ENCODE measurements at places on chromosomes 2 and 18.

DNA sequence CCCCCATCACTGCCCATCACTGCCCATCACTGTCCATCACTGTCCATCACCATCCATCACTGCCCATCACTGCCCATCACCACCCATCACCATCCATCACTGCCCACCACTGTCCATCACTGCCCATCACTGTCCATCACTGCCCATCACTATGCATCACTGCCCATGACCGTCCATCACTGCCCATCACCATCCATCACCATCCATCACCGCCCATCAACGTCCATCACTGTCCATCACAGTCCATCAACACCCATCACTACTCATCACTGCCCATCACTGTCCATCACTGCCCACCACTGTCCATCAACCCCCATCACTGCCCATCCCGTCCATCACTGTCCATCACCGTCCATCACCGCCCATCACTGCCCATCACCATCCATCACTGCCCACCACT is 57.8 kb upstream of the OTOS start:
- DNase-seq = no peak

GRCh38 chr2:32003791-32004190 is 7.0 kb downstream of the MEMO1 start:
- no peak for DNase-seq

DNA sequence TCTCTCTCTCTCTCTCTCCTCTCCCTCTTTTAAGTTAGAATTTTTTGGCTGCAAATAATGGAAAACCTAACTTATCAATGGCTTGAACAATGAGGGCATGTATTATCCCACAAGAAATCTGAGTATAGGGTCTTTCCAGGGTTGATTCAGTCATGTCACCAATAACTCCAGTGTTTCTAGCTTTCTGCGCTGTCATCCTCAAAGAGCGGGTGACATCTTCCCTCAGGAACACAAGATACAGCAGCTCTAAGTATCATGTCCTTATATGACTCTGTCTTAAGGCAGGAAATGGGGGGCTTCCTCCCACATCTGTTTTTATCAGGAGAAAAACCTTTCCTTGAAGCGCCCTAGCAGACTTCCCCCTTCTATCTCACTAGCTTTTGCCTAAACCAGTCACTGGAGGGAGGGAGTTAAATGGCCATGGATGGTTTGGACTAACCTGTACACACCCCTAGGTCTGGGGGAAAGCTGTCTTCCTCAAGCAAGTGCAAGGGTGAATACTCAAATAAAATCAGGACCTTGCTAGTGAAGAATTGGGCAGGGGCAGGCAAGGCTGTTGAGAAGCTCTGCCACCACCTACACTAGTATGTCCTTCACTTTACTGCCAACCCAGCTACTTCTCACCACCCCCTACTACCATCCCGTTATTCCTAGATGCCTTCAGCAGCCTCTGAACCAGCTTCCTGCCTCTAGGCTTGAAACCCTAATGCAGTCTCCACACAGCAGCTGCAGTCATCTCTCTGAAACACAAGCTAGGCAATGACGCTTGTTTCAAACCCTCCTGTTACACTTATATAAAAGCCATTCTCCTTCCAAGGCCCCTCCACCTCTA is 7.5 kb upstream of the TUBA4A start:
- no peak for DNase-seq

GRCh38 chr2:45919711-45920111 is 268.2 kb downstream of the PRKCE start:
- no peak for DNase-seq

DNA sequence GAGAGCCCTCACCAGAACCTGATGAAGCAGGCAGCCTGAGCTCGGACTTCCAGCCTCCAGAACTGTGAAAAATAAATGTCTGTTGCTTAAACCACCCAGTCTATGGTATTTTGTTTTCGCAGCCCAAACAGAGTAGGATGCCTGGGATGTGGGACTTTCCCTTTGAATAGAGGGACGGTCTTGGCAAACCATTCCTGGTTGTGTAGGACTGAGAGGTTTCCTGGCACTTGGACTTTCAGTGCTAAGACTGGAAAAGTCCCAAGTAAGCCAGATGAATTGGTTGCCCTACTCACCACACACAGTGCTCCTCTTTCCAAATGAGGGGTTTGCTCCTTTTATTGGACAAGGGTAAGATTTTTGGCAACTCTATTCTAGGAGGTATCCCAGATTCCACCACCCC is 46.8 kb upstream of the ACMSD start:
- DNase-seq = no peak

- DNase-seq = no peak
Observed at GRCh38 chr2:45812011-45812500, 160.6 kb downstream of the PRKCE start.

GRCh38 chr2:20567159-20567925 is 83.6 kb downstream of the HS1BP3 start:
- DNase-seq = peak; percentile 72

DNA sequence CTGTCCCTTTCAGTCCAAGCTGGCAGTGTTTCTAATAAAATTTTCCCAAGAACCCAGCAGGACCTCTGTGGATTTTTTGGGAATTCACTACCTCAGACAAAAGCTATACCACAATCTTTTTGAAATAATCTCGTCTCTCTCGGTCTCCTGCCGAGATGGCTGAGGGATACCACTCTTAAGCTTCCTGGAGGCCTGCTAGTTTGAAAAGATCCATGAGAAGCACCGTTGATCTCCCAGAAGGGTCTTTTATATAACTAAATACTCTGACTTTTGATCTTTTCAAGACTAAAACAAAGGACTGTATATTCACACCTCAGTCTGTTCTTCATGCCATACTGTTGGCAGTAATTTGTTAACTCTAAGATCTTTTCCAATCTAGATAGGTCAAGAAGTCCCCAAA is 141.7 kb downstream of the UPP2 start:
- DNase-seq = no peak

DNA sequence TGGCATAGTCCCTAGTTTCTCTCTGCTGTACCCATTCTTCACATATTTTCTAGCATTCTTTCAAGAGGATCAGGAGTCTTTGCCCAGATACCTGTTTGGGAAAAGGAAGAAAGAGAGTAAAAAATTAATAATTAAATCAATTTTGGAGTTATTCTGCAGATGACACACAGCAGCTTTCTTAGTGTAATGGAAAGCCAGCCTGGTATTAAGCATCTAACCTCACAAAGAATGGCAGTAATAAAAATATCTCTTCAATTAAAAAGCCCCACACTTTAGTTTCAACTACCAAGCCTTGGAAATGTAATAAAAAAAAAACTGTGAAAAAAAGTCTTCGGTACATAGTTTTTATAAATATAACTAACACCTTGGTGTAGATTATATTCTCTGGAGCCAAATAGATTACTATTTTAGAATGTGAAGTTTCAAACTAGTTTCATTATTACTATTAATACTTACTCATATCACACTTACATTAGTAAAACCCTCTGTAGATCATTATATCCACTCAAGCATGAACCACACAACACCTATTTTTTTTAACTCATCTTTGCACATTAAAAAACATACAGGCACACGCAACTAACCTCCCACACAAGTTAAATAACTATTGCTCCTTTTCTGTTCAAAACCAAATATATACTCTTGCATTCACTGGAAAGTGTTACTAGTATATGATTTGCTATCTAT is 90.9 kb downstream of the GPD2 start:
- no peak for DNase-seq

- no peak for DNase-seq
Observed at GRCh38 chr2:205609113-205609512, 73.2 kb upstream of the NRP2 start.

- DNase-seq = no peak
Observed at GRCh38 chr18:75041586-75041985, 167.4 kb downstream of the PTGR3 start.

DNA sequence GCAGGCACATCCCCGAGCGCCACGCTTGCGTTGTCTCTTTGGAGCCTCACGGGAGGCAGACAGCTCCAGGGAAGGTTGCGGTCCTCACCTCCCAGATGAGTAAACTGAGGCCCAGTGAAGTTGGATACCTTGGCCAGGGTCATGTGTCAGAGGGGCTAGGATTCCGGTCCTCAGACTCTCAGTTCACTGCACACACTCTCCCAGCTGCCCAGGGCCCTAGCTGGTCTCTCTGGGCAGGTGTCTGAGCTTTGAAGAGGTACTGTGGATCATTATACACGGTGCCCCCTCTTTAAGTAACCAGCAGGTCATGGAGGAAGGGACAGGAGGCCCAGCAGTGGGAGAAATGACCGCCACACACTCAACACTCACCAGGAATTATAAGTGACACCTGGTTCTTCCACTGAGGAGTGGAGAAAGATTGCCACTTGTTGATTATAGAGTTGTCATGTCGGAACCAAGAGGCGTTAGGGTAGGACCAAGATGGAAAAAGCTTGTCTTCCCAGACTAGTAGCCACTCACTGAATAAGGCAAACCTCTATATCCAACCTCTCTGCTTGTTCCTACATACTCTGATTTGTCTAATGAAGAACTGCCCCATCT is 588 bp downstream of the TMEM214 start:
- DNase-seq = no peak

DNA sequence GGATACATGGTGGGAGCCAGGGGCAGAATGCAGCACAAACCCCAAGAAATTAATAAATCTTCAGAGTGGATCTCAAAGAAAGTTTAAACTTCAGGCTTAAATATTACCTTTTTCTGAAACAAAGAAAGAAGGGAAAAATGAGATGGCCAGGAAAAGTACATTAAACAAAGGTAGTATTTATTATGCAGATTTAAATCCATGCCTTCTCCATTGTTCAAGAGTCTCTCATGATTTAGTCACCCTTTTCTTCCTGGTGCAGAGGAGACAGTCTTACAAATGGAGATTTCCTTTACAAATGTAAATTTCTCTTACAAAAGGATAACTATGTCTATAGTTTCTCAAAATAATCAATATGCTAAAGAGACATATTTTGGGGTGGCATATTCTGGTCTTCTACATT is 33.4 kb upstream of the PPM1B start:
- no peak for DNase-seq

DNA sequence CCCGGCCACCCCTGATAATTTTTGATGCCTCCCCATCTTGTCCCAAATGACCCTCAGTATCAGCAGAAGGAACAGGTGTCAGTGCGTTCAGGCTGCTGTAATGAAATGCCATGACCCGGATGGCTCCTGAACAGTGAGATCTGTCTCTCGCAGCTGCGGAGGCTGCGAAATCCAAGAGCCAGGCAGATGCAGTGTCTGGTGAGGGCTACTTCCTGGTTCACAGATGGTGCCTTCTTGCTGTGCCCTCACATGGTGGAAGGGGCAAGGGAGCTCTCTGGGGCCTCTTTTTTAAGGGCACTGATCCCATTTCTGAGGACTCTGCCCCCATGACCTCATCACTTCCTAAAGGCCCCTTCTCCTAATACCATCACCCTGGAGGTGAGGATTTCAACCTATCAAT is 152.2 kb downstream of the TWIST2 start:
- DNase-seq = no peak

- DNase-seq = no peak
Observed at GRCh38 chr2:158761621-158762020, 33.5 kb upstream of the DAPL1 start.

DNA sequence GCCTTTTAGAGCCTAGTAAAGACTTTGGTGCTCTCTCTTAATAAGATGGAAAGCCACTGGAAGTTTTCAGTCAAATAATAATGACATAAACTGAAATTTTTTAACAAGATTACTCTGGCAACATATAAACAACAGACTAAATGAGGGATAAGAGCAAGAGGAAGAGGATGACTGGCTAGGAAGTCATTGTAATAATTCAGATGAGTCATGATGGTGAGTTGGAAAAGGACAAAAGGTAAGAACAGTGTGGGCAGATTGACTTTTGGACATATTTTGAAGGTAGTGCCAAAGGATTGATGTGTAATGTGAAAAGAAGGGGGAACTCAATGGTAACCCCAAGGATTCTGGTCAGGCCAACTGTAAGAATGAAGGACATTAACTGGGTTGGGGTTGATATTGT is 310.3 kb downstream of the NOL4 start:
- DNase-seq = no peak

DNA sequence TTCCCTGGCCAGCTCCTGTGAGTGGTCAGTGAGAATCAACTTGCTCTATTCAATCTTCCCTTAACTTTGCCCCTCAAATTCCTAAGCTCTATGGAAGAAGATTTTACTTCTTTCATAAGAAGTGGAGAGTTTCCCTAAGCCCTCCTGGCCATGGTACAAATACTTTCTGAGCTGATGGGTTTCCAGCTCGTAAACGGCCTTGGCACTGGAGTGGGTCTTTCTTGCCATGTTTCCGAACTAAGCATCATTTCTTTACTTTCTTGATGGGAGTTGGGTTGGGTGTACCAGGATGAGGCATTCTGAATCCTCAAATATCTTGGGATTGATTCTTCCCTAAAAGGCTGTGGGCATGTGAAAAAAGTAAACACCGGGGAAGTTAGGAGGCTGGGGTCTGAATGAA is 72.5 kb downstream of the ACKR3 start:
- DNase-seq = no peak

DNA sequence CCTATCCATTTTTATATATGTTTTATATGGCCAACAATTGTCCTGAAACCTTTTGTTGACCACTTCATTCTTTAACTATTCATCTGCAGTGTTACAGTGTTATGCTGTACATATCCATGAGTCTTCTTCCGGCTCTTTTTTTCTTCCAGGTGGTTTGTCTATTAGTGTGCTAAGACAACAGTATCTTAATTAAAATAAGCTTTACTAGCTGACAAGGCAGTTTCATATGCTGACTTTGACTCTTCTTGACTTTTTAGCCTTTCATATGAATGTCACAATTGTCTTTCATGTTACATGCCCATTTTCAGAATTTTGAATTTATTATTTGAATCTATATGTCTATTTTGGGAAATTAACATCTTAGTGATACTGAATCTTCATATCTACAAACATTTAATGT is 1249.0 kb downstream of the DPP10 start:
- DNase-seq = no peak

DNA sequence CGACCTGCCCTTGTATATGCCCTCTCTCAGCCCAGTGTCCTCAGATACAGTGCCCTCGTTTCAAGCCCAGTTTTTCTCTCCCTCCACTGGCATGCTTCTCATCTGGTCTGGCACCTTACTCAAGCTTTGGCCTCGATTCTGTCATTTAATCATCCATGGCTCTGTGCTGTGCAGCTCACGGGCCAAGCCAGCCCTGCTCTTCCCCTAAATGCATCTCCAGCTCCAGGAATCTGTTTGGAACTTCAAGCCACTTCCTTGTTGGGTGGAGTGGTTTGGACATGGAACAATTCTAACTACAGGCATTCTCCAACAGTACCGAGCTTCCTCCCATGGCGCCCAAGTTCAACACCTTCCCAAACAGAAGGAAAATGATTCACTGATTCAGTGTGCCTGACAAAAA is 76.7 kb upstream of the ZNF397 start:
- no peak for DNase-seq

DNA sequence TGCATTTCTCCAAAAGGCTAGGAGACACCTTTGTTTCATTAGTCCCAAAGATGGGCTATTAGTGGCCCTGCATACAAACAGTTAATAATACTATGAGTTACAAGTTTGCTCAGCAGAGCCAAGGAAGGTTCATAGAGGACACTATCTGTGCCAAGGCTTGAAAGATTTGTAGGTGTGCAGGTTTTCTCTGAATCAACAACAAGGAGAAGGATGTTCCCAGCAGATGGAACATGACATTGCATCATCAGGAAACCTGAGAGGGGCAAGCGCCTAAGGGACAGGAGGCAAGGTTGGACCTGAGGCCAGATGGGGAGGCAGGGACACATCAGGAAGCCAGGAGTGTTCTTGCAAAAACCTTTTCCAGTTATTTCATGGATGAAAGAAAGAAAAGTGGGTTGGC is 35.4 kb upstream of the STK17B start:
- no peak for DNase-seq

Measured in WTC11 (cell line).